ENCODE measurements at places on chromosomes 16 and 17.

GRCh38 chr16:26645614-26646013 lies 421.1 kb upstream of the C16orf82 start:
- no peak for DNase-seq

DNA sequence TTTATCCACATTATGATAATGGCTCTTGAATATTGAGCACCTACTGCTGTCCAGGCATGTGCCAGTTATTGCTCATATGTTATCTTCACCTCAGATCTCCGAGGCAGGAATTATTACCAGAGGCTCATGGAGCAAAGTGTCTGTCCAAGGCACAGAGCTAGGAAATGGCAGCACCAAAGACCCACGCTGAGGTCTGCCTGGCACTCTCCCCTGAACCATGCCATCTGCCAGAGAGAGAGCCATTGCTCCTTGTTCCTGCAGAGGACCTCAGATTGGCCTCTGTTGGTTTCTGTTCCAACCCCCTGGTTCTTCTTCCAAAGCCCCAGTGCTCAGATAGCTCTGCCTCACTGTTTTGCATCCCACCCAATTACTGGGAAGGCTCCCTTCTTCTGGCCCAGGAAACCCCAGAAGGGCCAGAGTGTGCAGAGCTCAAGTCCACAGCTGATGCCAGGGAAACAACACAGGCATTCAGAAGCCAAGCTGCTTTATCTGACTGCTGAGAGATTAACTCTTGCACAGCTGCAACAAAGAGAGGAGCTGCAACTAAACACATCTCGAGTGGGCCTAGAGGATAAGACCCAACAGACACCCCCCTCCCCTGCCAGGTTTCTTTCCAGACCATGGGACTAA lies 5.9 kb downstream of the ASIC2 start:
- no peak for DNase-seq

DNA sequence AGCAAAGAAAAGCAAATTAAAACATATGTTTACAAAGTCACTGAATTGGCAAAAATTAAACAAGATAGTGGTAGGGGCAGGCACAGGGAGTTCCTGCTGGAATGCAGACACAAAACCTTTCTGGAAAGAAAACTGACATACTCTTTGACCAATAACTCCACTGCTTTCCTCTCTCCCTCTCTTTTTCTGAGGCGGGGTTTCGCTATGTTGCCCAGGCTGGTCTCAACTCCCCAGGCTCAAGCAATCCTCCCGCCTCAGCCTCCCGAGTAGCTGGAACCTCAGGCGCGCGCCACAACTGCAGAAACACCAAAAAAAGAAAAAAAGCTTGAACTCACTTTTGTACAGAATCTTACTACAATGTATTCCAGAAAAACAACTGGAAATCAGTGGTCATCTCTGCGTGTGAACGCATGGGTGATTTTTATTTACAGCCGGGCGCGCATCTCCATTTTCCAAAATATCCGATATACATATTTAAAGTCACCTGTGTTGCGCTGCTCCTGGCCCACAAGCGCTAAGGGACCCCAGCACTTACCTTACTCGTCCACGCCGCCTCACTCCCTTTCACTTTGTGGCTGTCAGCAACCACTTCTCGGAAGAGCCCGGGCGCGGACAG lies 480 bp downstream of the TXNL4B start:
- DNase-seq: peak; percentile 17

DNA sequence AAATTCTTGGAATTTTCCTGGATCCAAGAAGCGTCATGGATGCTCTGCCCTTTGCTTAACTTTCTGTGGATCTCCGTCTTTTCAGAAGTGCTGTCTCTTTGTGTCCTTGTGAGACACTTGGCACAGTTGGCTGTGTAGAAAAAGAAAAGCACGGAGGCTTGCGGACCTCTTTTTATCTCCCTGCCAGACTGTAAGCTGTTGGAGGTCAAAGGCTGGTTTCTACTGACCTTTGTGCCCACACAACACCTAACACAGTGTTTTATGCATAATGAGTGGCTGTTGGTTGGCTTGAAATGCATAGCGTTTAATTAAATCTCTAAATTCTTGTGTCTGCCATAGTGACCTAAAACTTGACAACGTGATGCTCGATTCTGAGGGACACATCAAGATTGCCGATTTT lies 75.7 kb upstream of the CACNG3 start:
- DNase-seq: no peak

DNA sequence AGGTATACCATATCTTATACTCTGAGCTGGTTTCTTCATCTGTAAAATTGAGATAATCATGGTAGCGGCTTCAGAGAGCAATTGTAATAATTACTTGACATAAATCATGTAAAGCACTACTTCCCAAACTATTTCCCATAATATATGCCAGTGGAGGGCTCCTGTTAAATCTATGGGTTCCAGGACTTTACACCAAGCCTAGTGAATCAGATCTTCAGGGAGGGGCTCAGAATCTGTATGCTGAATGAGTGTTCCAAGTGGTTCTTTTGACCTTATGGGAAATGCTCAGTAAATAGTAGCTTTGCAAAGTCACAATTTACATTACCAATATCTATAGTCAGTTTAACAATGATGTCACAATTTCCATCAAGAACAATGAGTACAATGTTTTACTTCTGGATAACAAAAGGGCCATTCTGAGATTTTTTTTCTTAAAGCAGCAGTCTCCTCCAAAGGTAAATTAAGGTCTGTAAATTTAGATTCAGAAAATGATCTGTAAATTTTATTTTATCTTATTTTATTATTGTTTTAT lies 50.9 kb upstream of the NLK start:
- DNase-seq: no peak

GRCh38 chr16:89410322-89410721 lies 80.0 kb downstream of the ANKRD11 start:
- DNase-seq: no peak

GRCh38 chr17:17859909-17860765 lies 23.4 kb upstream of the SREBF1 start:
- peak; percentile 70 for DNase-seq

GRCh38 chr16:73289232-73289631 lies 241.3 kb upstream of the ZFHX3 start:
- no peak for DNase-seq

DNA sequence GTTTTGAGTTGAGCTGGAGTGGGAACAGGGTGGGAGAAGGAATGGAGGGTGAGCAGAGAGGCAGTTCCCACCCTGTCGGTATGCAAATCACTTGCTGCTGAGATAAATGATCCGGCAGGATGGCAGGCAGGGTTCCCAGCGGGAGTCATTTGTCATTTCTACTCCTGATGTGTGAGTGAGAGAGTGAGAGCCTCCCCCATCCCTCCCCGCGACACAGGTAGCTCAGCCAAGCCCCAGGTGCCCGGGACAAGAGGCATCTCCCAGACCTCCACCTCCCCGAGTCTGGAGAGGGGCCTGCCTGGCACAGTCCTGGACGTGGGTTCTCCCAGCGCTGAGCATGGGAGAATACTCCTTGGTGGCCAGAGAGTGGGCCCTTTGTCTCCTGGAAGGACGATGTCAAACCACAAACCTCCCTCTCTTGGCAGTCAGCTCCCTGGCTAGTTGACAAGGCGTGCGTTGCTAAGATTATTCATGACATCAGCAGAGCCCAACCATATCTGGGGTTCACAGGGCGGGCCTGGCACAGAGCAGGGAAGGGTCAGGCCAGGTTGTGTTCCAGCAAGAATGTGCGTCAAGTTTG lies 33.7 kb upstream of the TNRC6C start:
- peak; percentile 9 for DNase-seq

DNA sequence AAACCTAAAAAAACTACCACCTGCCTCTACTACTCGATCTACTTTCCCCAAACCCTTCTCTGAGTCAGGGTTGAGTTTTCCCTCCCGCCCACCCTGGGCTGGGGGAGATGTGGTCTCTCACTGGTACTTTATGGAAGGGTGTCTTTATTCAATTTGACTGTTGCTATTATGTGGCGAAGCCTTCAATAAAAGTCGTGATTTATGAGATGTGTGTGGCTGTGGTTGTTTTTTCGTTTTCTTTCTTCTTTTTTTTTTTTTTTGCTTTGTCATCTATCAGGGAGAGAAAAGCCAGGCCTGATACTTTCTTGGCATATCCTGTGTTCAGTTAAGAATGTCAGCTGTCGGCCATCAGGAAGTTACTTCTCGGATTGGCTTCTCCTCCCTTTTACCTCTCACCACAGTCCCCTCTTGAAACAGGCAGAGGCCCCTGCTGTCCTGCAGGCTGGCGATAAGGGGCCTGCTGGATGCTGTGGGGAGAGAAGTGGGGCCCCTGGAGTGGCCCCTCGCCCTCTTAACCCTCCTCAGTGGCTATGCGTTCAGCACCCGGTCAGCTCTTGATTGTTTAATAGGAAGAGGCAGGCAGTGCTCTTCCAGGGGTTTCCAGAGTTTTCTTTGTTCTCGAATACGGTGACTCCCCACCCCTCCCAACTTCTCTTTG lies 123.0 kb downstream of the MSI2 start:
- DNase-seq: no peak

- DNase-seq: no peak
Measured at GRCh38 chr16:49590166-49590871, 216.7 kb downstream of the C16orf78 start.

DNA sequence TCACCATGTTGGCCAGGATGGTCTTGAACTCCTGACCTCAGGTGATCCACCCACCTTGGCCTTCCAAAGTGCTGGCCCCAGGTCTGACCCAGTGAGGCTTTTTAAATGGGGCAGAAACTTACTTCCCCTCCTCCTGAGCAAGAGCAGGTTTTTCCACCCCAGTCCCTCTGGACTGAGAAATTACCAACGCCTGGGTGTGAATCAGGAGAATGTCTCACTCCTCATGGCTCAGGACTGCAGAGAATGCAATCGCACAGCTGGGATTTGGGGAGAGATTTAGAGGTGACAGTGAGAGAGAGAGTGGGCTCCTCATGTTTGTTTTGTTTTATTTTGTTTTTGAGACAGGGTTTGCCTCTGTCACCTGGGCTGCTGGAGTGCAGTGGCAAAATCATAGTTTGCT lies 203.6 kb downstream of the RAB11FIP4 start:
- DNase-seq: no peak

DNA sequence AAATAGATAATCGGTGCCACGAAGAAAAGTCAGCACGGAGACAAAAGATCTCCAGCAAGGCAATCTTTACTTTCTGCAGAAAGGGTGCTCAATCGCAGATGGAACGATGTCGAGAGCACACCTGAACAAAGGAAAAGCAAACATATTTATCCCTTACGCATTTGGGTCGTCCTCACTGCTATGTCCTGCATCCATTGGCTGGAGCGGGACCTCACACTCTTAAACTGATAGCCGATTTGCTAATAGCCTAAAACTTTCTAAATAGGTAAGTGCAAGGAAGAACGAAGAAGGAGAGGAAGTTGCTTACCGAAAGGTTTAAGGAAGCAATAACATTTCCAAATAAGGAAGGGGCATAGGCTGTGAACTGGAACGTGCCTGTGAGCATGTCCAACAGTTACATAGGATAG lies 1.2 kb upstream of the AKAP10 start:
- DNase-seq: no peak

DNA sequence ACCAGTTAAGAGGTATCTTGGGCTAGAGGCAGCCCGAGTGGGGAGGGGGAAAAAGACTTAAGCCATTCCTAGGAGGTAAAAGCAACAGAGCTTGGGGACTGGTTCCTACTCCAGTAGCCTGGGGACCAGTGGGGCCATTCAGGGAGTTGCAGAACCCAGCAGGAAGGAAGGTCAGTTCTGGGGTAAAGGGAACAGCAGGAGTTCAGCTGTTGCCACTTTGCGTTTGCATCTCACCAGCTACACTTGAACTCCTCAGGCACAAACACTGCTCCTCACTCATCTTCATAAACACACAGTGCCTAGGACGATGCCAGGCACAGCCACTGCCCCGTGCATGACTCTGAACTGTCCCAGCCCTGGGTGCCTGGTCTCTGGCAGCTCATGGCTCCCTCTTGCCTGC lies 4.0 kb downstream of the HAP1 start:
- DNase-seq: no peak

GRCh38 chr17:4540224-4540651 lies 14.9 kb downstream of the MYBBP1A start:
- DNase-seq: no peak

DNA sequence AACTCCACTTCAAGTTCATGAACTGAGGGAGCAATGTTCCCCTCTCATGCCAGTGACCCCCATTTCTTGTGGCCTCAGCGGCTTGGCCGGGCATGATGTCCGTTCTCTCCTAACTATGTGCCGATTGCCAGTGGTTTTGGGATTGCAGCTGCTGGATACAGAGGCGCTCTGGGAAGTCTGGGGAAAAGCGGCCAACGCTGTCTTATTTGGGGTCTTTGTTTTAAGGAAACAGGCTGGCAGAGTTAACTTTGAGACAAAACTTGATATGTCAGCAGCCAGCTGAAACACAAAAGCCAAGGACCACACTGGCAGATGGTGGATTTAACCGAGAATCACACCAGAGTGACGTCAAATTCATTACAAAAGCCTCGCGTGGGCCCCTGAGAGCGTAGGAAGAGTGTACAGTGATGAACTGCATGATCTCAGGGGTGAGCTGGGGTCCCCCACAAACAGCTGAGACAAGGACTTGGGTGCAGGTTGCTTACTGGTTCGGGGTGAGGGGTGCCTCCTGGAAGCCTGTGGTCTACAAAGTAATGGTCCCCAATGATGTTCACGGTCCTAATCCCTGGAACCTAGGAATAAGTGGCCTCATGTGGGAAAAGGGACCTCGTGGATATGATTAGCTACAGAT lies 180.4 kb downstream of the IRF8 start:
- DNase-seq: no peak

DNA sequence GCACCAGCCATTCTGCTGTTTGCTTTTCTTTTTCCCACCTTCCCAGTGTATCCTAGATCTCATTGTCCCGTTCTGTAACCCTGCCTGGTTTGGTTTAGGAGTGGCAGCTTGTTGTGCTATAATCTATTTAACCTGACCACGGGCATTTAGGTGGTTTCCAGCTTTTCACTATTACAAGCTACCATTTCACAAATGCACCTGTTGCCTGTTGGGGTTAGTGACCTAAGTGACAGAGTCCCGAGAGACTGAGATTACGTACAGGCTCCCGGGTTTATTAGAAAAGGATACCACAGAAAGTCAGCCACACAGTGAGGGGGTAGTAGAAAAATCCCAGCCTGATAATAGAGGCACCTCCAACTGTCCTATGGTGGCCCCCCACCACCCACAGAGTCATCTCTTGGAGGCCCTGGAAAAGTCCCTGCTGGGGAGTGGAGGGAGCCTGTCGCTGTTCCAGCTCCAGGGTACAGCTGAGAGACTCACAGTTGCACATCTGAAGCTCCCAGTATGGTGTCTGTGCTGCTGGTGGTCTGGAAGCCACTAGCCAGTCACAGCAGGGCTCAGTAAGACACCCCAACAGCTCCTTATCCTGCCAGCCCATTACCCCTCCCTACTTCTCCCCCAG lies 21.2 kb downstream of the CLEC16A start:
- DNase-seq: no peak

DNA sequence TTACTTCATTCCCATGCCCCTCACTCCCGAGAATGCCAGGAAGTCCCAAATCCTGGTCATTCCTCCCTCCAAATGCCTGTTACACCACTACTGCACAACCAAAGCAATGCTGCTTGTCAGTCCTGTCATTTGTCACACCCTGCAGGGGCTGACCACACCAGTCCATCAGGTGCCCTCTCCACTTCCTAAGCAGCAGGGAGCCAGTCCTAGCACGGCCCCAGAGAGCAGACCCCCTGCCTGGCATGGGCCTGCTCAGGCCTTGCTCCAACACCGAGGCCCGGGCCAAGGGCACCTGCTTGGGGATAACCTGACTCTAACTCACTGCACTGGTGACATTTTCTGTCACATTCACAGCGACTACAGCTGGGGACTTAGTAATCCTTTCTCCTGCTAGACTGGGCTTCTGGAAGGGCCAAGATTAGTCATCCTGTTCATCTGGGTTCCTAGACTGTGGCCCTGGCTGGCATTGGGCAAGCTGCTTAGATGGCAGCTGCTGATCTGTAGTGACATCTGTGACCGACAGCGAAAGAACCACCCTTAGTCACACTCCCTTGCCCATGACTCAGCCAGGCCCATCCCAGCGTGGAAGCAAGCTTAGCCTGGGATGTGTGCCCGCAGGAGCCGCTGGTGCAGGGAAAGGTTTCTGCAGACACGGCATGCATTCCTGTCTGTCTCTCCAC lies 5.4 kb downstream of the ALYREF start:
- DNase-seq: no peak

Data from hippocampal formation (tissue), 2 donors.